Glutamatergic neuron (in vitro differentiated cells): ENCODE measurements at places on chromosomes 5 and 9. TPM values are rescaled to one million over a fixed set of nuclear protein-coding genes. Genes with fewer than 3 reads are reported as not detected.

DNA sequence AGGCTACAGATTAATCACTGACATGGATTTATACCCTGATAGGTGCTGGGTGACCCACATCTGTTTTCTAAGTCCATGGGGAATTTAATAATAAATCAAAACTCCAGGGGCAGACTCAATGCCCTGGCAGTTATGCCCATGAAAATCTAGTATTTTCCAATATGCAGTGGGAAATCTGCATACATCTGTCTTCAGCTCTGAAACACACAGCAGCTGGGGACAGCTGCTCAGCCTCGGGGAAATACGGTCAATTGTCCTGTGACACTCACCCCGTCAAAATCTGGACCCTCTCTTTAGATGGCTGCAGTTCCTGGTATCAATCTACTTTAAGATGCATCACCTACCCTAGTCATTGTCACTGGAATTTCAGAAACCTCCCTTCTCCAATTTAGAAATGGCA lies 12.7 kb upstream of the C1QTNF3 start:
- no peak overlapping the region for H3K4me3 ChIP-seq
- no peak for DNase-seq
- peak overlapping the region; percentile 30 for H3K27ac ChIP-seq
- H3K4me1 ChIP-seq, result peaks cover 22% of the 10 kb centered on the region

- H3K36me3 ChIP-seq, result no peaks in the 10 kb centered on the region
- peak; percentile 66 for DNase-seq
These were observed 1.1 kb upstream of the CXXC5 start for GRCh38 chr5:139646912-139647505.

The PAIP1 gene
- total RNA-seq, result 127 TPM

The SPARC gene
- total RNA-seq, result 946 TPM

The CARD9 gene
- 4.1 TPM for total RNA-seq

DNA sequence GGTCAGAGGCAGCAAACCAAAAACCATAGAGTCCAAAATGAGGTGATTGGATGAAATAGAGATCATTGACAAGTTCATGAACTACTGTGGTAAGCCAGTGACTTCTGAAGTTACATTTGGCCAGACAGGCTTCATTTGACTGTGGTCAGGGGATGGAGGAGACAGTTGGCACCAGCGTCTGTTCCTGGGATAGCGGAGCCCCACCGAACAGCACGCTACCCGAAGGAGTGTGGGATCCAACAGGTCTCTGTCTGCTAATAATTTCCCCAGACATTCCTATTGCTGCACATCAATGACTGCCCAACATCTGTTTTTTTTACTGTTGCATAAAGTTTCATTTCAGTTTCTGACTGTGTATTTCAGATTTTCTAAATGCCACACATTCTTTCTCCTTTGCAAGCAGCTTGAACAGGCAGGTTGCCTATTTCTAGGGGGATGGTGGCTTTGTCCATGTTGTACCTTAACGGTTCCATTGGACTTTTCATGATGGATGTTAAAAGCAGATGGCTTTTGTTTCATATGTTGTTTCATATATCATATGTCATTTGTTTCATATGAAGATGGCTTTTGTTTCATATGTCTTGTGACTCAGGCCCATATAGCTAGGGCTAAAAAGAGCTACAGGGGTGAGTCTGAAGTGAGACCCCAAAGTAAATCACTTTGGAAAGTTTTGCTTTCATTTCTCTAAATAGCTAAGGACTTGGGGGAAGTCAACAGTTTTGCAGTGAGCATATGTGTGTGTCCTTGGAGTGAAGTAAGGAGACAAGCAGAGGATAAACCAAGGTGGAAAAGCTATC lies 180.8 kb downstream of the GOLPH3 start:
- peaks cover 9% of the 10 kb centered on the region for H3K36me3 ChIP-seq
- DNase-seq, result no peak
- H3K4me1 ChIP-seq, result peaks cover 12% of the 10 kb centered on the region
- H3K4me3 ChIP-seq, result no peak overlapping the region

The OTP gene
- 0.17 TPM for total RNA-seq

The SFXN1 gene
- total RNA-seq, result 67.7 TPM

The PSIP1 gene
- total RNA-seq, result 114 TPM

The PCDHGA1 gene
- 4.6 TPM for total RNA-seq

The FABP6 gene
- total RNA-seq, result 7.7 TPM

- H3K36me3 ChIP-seq, result peaks cover 9% of the 10 kb centered on the region
- no peaks in the 10 kb centered on the region for H3K27me3 ChIP-seq
- H3K4me1 ChIP-seq, result peaks cover 4% of the 10 kb centered on the region
- H3K4me3 ChIP-seq, result no peak overlapping the region
These were observed 27.4 kb downstream of the DROSHA start for GRCh38 chr5:31504529-31504928.

DNA sequence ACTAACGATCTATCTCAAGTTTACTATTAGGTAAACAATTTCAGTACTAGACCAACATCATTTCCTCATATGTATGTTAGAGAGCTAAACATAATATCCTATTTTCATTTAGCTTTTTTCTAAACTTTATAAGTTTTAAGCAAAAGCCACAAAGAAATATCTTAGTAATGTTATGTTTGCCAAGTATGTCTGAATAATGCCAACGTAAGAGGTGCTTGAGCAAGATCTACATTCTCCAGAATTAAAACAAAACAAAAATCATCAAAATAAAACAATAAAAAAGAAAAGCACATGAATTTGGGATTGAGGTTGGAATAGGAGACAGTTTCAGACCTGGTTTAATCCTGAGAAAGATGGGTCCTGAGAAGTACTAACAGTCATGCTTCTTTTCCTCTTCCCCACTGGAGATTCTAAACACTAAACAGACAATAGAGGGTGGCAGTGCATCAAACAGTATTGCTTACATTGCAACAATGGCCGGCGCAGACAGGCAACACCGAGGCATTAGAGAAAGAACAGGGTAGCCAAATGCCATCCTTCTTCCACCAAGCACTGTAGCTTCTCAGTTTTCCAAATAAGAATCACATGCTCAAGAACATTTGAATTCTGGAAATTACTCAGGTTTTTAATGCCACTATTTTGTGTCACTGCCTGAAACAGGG lies 33.6 kb downstream of the CSNK1A1 start:
- H3K27me3 ChIP-seq, result no peaks in the 10 kb centered on the region
- peak overlapping the region; percentile 47 for H3K4me3 ChIP-seq
- no peak for DNase-seq
- no peaks in the 10 kb centered on the region for H3K36me3 ChIP-seq
- peak overlapping the region; percentile 78 for H3K27ac ChIP-seq

- peaks cover 24% of the 10 kb centered on the region for H3K4me1 ChIP-seq
- no peak overlapping the region for H3K27ac ChIP-seq
- H3K36me3 ChIP-seq, result no peaks in the 10 kb centered on the region
These were observed 120.1 kb upstream of the LPCAT1 start for GRCh38 chr5:1643651-1644392.

The IL4 gene
- not detected for total RNA-seq

The SLC45A2 gene
- total RNA-seq, result 0.76 TPM

DNA sequence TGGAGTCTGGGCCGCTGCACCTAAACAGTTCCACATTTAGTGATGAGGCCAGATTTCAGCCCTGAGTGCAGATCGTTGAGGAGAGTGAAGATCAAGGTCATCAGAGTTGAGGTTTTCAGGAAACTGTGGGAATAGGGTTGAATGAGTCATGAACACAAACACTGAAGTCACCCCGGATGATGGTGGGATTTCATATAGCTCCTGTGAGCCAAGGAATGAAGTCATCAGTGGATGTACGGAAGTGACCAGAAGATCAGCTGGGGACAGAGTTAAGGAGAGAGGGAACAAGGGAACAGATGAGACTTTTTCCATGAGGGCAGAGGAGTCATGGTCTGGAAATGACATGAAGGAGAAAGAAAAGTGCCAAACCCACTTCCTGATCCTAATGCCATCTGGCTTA lies 36.5 kb downstream of the PALM2AKAP2 start:
- no peaks in the 10 kb centered on the region for H3K36me3 ChIP-seq
- H3K4me1 ChIP-seq, result no peaks in the 10 kb centered on the region
- no peak overlapping the region for H3K27ac ChIP-seq

DNA sequence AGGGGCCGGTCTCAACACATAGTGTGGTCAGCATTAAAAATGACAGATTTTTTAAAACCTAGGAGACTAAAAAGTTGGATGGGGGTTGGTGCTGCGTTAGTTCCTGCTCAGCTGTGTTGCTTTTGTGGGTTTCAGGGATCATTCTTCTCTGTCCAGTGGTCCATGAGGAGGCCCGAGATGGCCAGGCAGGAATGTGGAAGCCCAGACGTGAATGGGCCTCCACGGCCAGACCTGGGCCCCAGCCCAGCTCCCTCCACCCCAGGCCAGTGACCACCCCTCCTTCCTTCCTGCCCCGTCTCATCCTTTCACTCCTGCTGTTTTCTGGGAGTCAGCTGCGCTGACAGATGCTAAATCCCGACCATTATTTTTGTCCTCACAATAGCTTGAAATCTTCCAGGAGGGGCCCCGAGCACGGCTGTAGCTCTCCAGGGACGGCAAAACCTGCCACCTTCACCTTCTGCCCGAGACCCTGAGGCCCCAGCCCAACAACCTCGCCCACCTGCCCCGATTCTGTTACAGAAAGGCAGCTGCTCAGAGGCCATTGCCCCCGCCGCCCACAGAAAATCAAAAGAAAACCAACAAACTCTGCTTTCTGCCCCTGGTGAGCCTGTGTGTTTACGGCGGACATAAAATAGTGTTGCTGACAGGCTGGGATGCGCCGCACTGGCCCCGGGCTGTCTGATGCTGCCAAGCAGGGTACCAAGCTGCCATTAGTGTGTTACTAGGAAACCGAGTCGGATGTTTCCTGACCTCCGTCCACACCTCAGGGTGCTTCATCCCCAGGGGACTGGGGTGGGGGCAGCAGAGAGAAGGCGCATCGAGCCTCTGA lies 83.7 kb upstream of the SARDH start:
- H3K36me3 ChIP-seq, result peaks cover 10% of the 10 kb centered on the region
- peak overlapping the region; percentile 99 for H3K27ac ChIP-seq
- H3K4me3 ChIP-seq, result peak overlapping the region; percentile 80

GRCh38 chr5:53445569-53445968 lies 34.9 kb upstream of the FST start:
- H3K27ac ChIP-seq, result no peak overlapping the region
- no peaks in the 10 kb centered on the region for H3K36me3 ChIP-seq
- no peaks in the 10 kb centered on the region for H3K27me3 ChIP-seq
- DNase-seq, result no peak
- H3K4me1 ChIP-seq, result no peaks in the 10 kb centered on the region

- no peak for DNase-seq
- no peak overlapping the region for H3K4me3 ChIP-seq
- H3K27ac ChIP-seq, result no peak overlapping the region
These were observed 1220.0 kb downstream of the PTPRD start for GRCh38 chr9:9392755-9393154.

DNA sequence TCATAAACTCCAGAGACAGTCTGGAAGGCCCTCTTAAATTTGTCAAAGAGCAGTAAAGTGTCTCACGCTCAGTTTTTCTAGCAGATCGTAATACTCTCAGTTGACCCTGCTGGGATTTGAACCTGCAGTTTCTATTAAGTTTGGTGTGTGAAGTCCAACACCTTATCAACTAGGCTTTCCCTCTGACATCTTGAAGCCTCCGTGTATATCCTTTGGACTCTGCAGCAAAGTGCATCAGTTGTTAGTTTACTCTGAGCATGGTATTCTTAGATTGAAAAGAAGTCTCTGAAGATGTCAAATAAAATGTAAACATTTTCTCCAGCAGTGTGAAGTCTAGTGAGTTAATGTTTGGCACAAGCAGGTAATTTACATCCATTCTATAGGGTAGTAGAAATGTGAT lies 2.4 kb downstream of the FUBP3 start:
- no peak for DNase-seq
- H3K27ac ChIP-seq, result no peak overlapping the region
- peaks cover 12% of the 10 kb centered on the region for H3K4me1 ChIP-seq
- no peak overlapping the region for H3K4me3 ChIP-seq

The PCA3 gene
- total RNA-seq, result not detected

The PRRX2 gene
- 2.3 TPM for total RNA-seq

The OR2K2 gene
- not detected for total RNA-seq

DNA sequence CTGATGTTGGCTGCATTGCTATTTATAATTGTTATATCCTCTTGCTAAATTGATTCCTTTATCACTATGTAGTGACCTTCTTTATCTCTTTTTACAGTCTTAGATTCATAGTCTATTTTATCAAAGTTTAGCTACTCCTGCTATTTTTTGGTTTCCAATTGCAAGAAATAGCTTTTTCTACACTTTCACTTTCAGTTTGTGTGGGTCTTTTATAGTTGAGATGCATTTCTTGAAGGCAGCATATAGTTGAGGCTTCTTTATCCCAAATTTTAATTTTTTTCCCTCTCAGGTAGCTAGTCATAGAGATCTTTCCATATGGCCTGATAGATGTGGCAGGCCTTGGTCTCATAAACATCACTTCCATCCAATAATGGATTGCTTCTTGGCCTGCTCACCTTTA lies 228.5 kb downstream of the COMMD10 start:
- DNase-seq, result no peak
- H3K36me3 ChIP-seq, result peaks cover 29% of the 10 kb centered on the region
- H3K27me3 ChIP-seq, result no peaks in the 10 kb centered on the region
- no peak overlapping the region for H3K27ac ChIP-seq
- H3K4me1 ChIP-seq, result no peaks in the 10 kb centered on the region
- H3K4me3 ChIP-seq, result no peak overlapping the region

- H3K27me3 ChIP-seq, result no peaks in the 10 kb centered on the region
- no peak for DNase-seq
- no peaks in the 10 kb centered on the region for H3K4me1 ChIP-seq
- H3K27ac ChIP-seq, result no peak overlapping the region
These were observed 255.1 kb downstream of the MCTP1 start for GRCh38 chr5:95029569-95030366.

DNA sequence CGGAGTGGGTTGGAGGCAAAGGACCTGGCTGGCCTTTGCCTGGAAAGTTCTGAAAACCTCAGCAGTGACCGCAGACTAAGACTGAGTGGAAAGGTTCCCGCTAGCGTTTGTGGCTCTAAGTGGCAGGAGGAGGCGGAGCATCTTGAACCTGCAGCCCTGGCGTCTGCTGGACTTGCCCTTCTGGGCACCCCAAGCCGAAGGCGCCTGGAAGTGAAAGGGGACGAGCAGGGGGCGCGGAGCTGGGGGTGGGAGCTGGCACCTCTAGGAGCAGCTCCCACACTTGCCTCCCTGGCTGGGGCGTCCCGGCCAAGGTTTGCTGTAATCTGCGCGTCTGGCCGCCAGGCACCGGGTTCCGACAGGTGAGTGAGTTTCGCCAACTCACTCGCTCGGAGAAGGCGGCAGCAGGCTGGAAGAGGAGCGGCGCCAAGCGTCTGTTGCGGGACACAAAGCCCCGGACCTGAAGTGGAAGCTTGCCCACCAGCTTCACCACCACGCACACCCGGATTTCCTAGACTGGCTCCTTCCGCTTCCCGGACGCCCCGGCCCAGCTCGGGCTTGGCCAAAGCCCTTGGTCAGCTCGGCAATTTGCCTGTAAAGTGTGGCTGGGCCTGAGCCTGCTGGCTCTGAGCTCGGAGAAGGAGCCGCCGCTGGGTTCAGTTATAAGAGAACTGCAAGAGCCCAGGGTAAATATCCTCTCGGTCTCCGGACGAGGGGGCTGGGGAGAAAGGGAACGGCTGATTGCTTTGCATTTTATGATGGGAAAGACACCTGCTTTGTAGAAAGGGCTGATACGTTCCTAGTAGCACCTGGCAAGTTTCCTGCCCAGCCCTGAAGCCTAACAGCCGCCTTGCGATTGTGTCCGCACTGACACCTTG lies at the start of gene GNA14:
Gene GNA14 (minus strand): TSS at position 89 of the 875 bp plus-strand sequence. CDS start 529 bp downstream, outside the sequence.
- H3K27me3 ChIP-seq, result peaks cover 10% of the 10 kb centered on the region
- DNase-seq, result peak; percentile 32
- H3K27ac ChIP-seq, result no peak within 1 kb of the TSS
- peak within 1 kb of the TSS; percentile 79 for H3K4me3 ChIP-seq
- H3K36me3 ChIP-seq, result no peaks in the 10 kb centered on the region
